ENCODE measurements at places on chromosomes 3 and 15.

DNA sequence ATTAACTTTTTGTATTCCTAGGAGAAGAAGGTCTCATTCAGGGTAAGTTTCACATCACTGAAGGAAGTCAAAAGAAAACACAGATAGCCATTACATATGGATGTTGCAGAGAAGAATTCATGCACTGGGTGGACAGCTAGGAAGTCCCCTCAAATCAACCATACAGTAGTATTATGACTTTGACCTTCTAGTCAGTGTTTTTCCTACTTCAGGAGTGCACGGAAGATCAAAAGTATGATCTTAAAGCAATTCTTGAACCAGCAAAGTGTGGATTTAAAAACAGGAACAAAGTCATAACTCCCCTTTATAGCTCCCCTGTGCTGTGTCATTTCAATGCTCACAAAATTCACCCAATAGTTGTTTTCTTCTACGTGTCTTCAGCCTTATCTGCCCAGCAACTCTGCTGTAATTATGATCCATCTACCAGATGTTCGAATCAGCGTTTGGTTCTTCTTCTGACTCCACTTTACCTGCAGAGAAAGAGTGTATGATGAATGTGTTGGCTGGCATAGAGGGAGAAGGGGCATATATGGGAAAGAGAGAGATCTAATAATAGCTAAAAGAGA is 118.1 kb upstream of the MEIS2 start:
- no peak for DNase-seq

GRCh38 chr3:62098646-62099365 is 274.5 kb downstream of the FEZF2 start:
- DNase-seq, result no peak

- no peak for DNase-seq
These were observed 1.2 kb upstream of the FEZF2 start for GRCh38 chr3:62374341-62375218.

- no peak for DNase-seq
These were observed 36.9 kb downstream of the LIMD1 start for GRCh38 chr3:45631486-45631885.

- no peak for DNase-seq
These were observed 177.6 kb downstream of the STAC start for GRCh38 chr3:36557708-36558421.

DNA sequence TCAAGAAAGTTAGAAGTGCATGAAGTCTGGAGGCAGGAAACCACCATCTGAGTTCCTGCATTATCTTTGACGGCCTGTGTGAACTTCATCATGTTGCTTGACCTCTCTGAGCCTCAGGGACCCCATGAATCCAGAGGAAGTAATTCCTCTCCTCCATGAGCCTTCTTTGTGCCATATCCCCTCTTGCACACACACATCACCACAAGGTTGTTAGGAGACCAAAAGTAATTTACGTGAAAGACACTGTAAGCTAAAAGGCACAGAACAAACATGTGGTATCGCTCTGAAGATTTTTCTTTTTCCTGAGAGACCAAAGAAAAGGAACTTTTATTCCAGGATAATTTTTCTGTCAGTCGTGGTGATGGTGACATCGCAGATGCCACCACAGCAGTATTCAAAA is 55.9 kb upstream of the BCL6 start:
- no peak for DNase-seq

- DNase-seq, result no peak
These were observed 294.8 kb upstream of the C2CD4B start for GRCh38 chr15:62459875-62460274.

DNA sequence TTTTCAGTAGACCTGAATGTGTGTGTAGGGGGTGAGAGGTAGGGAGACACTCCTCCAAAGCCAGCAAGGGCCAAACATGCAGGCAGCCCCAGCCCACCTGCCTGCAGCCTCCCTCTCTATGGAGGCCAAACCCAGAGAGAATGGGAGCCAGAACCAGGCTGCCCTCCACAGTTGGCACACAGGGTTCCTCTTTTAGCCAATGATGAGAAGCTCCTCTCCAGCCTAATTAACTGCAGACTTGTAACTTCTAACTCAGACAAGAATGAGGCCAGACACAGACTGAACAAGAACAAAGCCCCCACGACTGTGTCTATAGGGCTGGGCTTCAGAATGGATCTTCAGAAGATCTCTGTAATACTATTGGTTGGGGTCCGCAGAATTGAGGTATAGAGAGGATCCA is 12.3 kb upstream of the TLE3 start:
- no peak for DNase-seq

- DNase-seq, result no peak
These were observed 64.5 kb downstream of the DAPK2 start for GRCh38 chr15:63981596-63982320.

DNA sequence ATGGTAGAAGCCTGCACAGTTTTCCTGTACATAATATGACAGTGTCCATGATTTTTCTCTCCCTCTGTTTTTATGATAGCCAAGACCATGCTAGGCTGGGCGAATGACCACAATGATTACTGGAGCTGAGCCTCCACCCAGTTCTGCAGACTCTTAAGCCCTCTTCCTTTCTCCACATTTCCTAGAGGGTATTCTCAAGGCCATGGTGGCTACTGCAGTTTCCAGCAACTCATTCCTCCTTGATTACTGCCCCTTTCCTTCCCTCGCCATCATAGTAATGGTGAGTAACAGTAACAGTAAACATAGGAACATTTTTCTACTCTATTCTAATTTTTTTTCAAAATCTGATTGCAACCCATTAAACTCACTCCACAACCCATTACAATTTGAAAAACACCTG is 20.2 kb downstream of the TNIK start:
- DNase-seq, result no peak

DNA sequence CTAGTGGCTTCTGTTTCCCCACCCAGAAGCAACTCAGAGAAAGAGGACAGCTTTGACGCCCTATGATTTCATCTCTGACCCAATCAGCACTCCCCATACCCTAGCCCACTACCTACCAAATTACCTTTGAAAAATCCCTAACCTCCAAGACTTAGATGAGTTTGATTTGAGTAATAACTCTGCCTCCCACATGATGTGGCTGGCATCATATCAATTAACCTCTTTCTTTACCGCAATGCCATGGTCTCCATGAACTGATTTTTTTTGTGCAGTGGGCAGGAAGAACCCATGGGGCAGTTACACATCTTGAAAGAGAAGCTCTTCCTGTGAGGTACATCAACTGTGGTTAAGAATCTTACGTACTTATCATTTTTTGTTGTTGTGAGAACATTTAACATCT is 25.5 kb upstream of the APOD start:
- no peak for DNase-seq

- no peak for DNase-seq
These were observed 31.4 kb downstream of the ALS2CL start for GRCh38 chr3:46661776-46662766.

DNA sequence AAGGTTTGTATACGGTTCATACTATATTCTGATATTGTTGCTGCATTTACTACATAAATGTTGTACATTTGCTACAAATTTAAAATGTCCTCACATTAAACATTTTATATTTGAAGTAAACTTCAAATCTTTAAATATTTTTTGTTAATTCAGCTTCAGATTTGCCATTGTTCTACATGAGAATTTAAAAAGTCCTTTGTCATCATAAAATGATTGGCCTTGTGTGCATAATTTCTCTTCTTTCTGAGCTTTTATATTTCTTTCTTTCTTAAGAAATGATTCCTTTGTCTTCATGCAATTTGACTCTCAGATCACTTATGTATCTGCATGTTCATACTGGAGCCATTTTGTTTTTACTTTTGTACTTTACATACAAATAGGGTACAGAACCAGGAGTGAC is 28.0 kb downstream of the DNAJC19 start:
- DNase-seq, result no peak

GRCh38 chr3:49606427-49606826 is 52.1 kb downstream of the BSN start:
- DNase-seq, result peak; percentile 25

DNA sequence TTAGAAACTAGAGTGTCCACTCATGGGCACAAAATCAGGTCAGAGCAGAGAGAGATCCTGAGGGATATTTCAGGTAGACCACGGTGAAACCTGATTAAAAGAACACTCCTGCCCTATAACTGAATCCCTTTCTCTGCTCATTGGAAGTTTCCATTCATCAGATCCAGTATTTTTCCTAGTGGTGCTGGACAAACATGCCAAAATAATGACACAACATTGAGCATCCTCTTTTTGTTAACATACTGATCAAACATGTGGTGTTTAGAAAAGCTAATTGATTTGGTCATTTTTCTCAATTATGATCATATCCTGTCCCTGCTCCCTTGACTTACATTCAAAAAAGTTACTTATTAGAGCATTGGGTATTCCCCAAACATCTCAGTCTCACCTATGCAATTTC is 27.2 kb downstream of the PTX3 start:
- no peak for DNase-seq

Measured in activated naive CD4-positive, alpha-beta T cell treated with anti-CD3 and anti-CD28 coated beads, Interleukin-2, amount 10 ng/mL, durations not matched to agents 7 days and 5 days (primary cell).